Psoas muscle (tissue), 8 donors: ENCODE measurements at places on chromosomes 5 and 9. TPM values are rescaled to one million over a fixed set of nuclear protein-coding genes. Genes with fewer than 3 reads are reported as not detected.

Gene HINT1
- 219 TPM for total RNA-seq

Gene CNTNAP3B
- 1.3 TPM for total RNA-seq

Gene C9orf152
- not detected for total RNA-seq

Gene NEUROG1
- not detected for total RNA-seq

Gene MEGF10
- 5.5 TPM for total RNA-seq

Gene SLC45A2
- not detected for total RNA-seq

Gene PLAC8L1
- total RNA-seq = 0.64 TPM

Gene ASPN
- 0.52 TPM for total RNA-seq

Gene NSG2
- not detected for total RNA-seq

Gene PCDHGC4
- 0.36 TPM for total RNA-seq

GRCh38 chr5:135973323-135974020 lies 18.7 kb upstream of the LECT2 start:
- peak; percentile 62 for DNase-seq

DNA sequence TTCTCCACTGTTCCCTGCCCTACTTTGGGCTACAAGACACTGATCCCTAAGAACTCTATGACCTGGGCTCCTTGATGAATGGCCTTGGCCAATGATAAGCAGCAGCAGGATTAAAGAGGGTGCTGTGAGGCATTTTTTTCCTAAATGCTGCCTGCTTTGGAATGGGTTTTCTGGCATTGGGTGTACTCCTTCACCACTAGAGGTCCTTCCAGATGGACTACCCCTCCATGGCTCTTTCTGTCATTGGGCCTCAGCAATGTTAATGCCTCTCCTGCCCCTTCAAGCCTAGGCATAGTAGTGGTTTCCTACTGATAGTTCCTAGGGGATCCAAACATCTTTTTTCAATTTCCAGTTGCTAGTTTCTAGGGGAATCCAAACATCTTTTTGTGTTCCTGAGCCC lies 319.3 kb upstream of the RPS23 start:
- DNase-seq = no peak

GRCh38 chr5:141692919-141693725 lies 11.1 kb upstream of the ARAP3 start:
- no peak for DNase-seq

DNA sequence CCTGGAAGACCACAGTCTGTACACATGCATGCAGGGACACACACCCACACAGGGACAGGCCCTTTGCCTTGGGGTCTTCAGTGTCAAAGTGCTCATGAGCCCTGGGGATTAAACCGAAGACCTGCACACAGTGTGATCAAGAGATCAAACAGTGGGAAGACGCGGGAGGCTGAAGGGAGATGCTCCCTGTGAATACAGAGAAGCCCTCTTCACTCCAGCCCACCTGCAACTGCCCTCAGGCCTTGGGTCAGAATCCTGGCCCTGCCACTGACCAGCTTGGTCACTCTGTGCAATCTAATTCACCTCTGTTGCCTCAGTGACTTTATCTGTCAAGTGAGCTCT lies 2.9 kb downstream of the RALGDS start:
- DNase-seq = no peak

- DNase-seq = no peak
These were observed 423.0 kb downstream of the DIRAS2 start for GRCh38 chr9:90219548-90220118.

GRCh38 chr9:18888290-18888689 lies 144.7 kb downstream of the SAXO1 start:
- no peak for DNase-seq

- no peak for DNase-seq
These were observed 36.3 kb downstream of the STK10 start for GRCh38 chr5:172151661-172152210.

- DNase-seq = peak; percentile 83
These were observed 1.0 kb downstream of the FPGS start for GRCh38 chr9:127803507-127804352.

- no peak for DNase-seq
These were observed 493.7 kb upstream of the SGCD start for GRCh38 chr5:155833287-155833686.

GRCh38 chr5:172727551-172727950 lies 43.4 kb downstream of the DUSP1 start:
- no peak for DNase-seq

- no peak for DNase-seq
These were observed 212.0 kb downstream of the RAB3C start for GRCh38 chr5:58794875-58795274.

DNA sequence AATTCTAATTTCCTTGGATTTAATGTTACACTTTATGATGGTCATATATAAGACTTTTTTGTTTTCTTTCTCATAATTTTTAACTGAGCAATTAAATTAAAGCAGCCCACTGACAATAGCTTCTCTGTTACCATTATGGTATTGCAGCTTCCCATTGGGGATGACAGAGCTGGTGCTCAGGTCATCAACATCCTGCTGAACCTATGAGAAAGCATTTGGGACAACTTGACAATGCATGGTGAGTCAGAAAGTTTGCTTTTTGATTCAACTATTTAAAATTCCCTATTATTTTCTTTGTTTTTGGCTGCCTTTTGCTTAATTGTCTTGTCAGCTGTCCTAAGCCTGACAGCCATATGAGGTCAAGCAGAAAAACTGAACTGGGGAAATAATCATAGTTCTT lies 487.4 kb upstream of the RIOK2 start:
- no peak for DNase-seq

DNA sequence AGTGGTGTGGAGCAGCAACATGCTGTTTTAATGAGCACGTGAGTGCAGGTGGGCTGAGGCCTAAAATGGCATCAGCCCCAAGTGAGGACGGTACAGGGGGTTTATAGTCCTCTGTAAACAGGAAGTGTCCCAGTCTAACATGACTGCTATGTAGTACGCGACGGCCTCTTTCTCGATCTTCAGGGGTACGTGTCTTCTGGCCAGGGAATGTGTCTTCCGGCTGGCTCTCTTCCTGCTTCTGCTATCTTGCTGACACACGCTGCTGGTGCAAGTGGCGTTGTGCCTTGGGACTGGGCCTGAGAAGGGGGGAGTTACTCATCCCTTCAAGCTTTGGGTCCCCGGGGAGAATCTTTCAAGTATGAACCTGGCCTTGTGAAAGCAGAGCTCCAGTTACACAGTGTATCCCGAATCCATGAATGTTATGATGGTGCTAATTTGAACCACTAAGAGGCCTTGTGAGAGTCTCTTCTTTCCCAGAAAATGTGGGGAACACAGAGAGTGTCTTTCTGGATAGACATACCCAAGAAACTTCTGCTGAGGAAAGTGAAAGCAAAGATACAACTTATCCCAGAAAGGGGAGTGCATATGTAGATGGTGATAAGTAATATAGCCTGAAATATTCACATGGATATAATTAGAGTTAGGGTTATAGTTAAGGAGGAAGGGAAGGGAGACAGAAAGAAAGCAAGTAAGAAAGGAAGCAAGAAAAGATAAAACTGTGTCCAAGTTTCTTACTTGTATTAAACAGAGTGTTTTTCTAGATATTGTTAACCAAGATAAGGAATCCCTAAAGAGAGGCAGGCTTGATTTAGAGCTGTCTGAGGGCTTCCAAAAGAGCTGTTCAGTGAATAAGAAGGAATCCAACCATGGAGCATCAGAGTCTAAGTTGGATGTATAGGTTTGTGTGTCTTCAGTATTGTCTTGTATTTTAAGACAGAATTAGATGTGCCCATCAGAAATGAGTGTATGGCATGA lies 35.5 kb upstream of the ANXA2R start:
- DNase-seq = peak; percentile 84
